ENCODE measurements at places on chromosomes 2 and 18.

DNA sequence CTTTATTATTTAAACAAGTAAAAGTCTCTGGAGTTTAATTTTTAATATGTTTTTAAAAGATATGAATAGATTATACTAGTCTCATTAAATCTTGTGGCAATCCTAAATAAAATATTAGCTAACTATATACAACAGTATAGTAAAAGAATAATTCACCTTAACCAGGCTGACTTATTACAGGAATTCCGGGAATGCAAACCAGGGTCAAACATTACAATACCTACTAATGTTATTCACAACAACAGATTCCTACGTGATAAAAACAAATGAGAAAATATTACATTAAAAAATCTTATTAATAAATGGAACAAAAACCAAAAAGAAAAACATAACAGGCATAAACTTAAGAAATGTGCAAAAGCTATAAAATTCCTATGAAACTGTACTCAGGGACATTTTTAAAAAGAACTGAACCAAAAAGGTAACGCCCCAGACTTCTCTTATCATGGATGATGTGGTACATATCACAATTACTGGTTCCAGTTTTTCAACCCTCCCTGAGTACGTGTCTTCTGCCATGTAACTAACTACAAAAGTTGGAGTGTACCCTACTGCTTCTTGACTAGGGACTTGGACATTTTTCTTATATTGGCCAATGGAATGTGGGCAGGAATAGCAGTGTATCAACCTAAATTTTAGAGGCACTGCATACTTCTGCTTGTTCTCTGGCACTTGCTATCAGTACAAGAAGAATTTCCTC, 20.2 kb downstream of the TTC21B start:
- DNase-seq, result no peak

- DNase-seq, result no peak
Measured at GRCh38 chr2:24304098-24304497, 56.2 kb downstream of the ITSN2 start.

DNA sequence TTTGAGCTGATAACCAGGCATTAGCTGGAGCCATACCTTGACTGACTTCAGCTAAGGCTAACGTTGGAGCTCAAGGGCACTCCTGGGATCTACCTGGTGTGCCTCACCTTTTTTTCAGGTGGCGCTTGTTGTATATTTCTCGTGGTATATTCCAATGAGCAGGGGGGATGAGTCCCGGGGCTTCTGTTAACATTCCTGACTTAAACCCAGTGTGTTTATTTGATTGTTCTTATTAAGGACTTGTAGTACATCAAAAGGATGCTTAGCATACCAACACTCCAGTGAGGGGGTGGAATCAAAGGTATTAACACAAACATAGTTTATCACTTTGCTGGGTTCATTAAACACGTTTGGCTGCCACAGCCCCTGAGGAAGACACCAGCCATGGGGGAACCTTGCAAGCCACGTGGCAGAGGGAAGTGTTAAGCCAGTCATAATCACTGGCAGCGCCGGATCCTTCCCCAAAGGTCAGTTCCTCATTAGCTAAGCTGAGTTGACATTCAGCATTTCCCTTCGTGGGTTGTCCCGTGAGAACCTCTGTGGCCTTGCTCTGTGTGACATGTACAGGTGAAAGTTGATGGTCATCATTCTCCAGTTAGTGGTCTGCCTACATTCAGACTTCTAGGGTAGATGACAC, 119.5 kb upstream of the MCFD2 start:
- DNase-seq, result no peak

- DNase-seq, result peak; percentile 84
Measured at GRCh38 chr18:48475635-48476549, 62.9 kb upstream of the CTIF start.

GRCh38 chr2:73746015-73746876, 9.1 kb upstream of the TPRKB start:
- no peak for DNase-seq

- DNase-seq, result no peak
Measured at GRCh38 chr2:134739879-134740301, 21.1 kb upstream of the TMEM163 start.

- peak; percentile 10 for DNase-seq
Measured at GRCh38 chr2:163849756-163850435, 114.1 kb upstream of the FIGN start.

- no peak for DNase-seq
Measured at GRCh38 chr2:225937625-225938187, 538.2 kb downstream of the NYAP2 start.

GRCh38 chr2:111118481-111118980, 2.2 kb upstream of the BCL2L11 start:
- no peak for DNase-seq

- peak; percentile 10 for DNase-seq
Measured at GRCh38 chr2:149782572-149782971, 195.0 kb upstream of the MMADHC start.

GRCh38 chr2:98839292-98839691, 96.7 kb downstream of the CRACDL start:
- DNase-seq, result no peak

DNA sequence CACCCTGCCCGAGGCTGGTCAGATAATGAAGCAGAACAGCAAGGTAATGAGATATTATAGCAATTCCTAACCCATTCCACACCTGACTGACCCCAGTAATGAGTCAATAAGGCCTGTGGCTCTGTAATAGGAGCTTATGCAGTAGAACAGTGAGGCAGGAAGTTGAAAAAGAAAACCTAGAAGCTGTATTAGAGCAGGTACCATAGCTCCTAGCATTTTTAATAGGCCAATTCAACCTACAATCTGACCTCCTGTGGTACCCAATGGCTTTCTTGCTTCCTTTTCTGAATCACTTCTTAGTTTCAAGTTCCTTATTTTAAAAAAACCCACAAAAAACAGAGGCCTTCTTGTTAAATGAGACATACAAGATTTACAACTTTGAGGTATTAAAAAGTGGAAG, 43.6 kb upstream of the MAP2 start:
- no peak for DNase-seq

DNA sequence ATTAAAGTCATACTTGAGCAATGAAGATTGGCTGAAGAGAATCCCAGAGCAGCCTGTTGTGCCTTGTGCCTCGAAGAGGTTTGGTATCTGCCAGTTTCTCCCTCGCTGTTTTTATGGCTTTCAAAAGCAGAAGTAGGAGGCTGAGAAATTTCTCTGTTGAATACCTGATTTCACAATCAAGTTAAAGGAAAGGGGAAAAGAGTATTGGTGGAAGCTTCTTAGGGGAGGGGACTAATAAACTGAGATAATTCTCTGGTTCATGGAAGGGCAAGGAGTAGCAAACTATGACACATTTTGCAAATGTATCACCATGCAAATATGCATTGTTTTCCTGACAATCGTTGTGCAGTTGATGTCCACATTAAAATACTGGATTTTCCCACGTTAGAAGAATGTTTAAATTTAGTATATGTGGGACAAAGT, at the start of gene IL1B:
IL1B (minus strand) TSS at position 85 of the 423 bp plus-strand sequence. CDS start 550 bp downstream, outside the sequence.
- peak; percentile 42 for DNase-seq

GRCh38 chr2:235151152-235151551, 199.3 kb downstream of the SH3BP4 start:
- no peak for DNase-seq

GRCh38 chr18:8705961-8706790, 820 bp downstream of the MTCL1 start:
- peak; percentile 15 for DNase-seq

GRCh38 chr2:212078103-212078502, 460.5 kb downstream of the ERBB4 start:
- no peak for DNase-seq

DNA sequence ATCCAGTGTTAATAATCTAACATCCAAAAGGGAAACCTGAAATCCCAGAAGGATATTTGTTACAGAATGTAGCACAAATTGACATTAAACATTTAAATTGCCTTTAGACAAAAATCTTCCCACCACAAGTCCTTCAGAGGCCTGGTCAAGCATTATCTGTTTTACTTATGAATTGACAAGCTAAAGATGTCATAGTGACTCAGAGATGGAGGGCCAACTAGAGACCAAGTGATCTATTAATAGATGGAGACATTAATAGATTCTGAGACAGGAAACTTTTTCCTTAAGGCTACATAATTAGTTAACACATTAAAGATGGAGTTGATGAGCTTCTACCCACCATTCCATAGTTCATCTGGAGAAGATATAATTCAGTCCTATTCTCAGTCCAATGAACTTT, 526.2 kb downstream of the IRS1 start:
- no peak for DNase-seq

GRCh38 chr18:616380-616995, 19.7 kb downstream of the CLUL1 start:
- DNase-seq, result peak; percentile 48

DNA sequence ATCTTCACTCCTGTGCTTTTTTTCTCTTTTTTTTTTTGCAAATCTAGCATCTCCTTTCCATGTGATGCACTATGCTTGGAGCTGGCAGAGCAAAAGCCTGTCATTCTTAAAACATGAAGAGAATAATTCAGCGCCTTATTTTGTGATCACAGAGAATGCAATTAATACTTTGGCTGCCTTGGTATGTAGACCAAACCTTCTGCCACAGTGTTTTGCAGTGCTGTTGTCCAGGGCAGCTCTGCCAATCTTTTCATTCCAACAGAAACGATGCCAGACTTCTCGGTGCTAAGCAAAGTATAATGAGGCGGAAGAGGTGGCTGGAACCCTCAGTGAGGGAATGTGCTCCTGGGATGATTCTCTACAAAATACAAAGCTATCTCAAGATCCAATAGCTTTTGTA, 25.6 kb downstream of the BCL2 start:
- DNase-seq, result no peak

GRCh38 chr18:5986257-5986931, 91.1 kb upstream of the TMEM200C start:
- no peak for DNase-seq

DNA sequence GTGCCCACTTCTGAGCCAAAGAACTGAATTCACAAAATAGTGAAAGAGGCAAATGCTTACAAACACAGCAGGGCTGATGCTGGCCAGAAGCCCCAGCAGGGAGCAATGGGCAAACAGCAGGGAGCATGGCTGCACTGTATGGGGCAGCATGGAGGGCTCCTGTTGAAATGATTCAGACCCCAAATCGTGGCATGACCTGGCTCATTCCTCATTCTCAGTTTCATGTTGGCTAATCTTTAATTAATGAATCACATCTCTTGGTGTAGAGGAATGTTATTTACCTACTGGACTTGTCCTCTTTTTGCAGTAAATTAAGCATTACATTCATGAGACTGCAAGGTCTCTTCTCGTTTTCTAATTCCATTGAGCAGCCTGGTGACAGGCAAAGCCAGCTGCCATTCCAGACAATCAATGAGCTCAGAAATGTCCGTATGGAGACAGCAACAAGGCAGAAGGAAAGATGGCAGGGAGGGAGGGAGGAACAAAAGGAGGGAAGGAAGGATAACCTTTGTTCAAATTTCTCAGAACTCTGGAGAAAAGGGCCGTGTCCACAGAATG, 84.9 kb upstream of the ST8SIA3 start:
- DNase-seq, result no peak

GRCh38 chr2:102336502-102336945, 19.1 kb upstream of the IL18R1 start:
- no peak for DNase-seq

DNA sequence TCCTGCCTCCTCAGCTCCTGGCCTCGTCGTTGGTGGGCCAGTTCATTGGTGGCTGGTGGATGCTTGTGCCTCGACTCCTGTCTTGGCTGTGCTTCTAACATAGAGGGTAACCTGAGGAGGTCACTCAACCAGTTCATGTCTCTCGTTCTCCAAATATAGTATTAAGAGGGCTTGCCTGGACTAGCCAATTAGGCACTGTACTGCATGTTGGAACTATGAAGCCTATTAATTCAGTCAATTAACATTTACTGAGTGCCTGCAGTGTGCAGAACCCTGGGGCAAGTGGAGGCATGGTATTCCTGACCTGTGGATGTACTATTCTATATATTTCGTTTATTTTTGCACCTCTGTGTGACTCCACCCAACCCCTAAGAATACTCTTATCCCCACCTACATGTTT, 89.9 kb upstream of the PELI1 start:
- no peak for DNase-seq

GRCh38 chr2:86274265-86274917, 63.0 kb downstream of the REEP1 start:
- peak; percentile 59 for DNase-seq

DNA sequence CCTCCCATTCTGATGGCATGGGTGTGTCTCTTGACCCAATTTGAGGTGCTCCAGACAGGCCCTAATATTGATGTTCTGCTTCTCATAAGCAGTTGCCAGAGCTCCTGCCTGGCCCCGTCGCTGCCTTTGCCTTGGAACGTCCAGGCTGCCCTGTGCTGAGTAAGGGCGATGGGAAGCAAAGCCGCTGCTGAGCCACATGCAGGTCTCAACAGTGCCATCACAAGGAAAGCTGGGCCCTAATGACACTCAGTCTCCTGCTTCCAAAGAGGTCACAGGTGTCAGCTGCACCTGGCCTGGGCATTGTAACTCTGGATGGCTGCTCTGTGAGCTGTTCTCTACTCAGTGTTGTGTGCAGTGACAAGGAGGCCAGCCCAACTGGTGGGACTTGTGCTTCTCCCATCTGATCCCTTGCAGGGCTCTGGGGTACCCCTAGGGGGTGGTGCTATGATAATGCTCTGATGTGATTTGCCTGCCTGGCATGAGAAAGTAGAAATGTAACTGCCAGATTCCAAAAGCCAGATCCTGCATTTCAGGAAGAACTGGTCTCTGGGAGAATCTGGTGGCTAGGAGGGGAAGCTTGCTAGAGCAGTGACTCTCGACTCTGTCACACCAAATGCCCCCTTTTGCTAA, 8.7 kb downstream of the TTC39C start:
- no peak for DNase-seq

DNA sequence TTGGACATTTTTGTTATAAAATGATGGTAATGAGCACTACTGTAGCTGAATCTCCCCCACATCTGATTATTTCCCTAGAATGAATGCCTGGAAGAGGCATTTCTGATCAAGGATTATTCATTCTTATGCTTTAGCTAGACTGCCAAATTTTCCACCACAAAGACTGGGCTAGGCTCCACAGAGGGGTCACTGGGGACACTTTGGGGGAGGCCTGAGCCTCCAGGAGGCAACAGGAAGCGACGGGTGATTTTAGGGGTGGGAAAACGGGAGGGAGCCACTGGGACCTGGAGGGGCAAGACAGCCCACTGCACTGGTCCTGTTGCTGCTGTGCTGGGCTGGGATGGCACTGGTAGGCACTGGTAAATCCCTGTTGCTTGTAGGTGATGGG, 2.4 kb upstream of the ASB1 start:
- DNase-seq, result no peak

- DNase-seq, result no peak
Measured at GRCh38 chr2:42071791-42072190, 24.0 kb downstream of the PKDCC start.

Data from kidney capillary endothelial cell (primary cell).